ENCODE measurements at places on chromosomes 1 and 21.

DNA sequence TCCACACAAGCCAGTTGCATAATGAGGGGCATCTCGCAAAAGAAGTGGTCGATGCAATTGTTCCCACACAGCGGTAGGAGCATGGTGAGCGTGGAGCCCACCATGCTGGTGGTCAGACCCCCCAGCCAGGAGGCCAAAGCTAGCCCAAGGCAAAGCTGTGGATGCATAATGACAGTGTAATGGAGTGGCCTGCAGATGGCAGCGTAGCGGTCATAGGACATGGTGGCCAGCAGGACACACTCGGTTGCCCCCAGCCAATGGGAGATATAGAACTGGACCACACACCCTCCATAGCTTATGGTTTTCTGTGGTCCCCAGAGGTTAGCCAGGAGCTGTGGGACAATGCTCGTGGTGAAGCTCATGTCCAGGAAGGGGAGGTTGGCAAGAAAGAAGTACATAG is 4.3 kb downstream of the OR2C3 start:
- no peak for DNase-seq

GRCh38 chr1:223730479-223731132 is 18.3 kb downstream of the CAPN2 start:
- DNase-seq, result no peak

DNA sequence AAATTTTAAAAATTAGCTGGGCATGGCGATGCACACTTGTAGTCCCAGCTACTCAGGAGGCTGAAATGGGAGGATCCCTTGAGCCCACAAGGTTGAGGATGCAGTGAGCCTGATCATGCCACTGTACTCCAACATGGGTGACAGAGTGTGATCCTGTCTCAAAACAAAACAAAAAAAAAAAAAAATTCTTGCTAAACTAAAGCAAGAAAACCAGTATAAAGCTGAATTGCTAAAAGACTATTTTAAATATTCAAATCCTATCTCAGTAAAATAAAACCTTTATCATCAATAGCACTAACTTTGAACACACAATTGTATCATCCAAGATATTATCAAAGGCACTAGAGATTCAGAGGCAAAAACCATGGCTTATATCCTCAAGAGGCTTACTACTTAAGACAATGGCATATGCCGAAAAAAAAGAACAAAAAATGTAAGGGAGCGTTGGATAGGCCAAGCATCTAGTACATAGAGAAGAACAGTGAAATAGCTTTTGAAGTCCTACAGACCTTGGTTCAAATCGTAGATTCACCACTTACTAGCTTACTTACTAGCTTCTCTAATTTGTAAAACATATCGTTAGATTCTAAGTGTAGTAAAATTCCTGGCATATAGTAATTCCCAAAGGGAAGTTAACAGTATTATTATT is 3.6 kb downstream of the EPS15 start:
- no peak for DNase-seq

GRCh38 chr1:112284796-112285195 is 111.2 kb upstream of the CTTNBP2NL start:
- no peak for DNase-seq

GRCh38 chr1:221634606-221635005 is 107.3 kb downstream of the DUSP10 start:
- DNase-seq, result no peak

All from brain pericyte (primary cell).